ENCODE measurements at places on chromosomes 11 and 22.

GRCh38 chr22:43388420-43388851 lies 23.4 kb upstream of the MPPED1 start:
- H3K27me3 ChIP-seq = peaks cover 18% of the 10 kb centered on the region
- H3K27ac ChIP-seq = no peak overlapping the region
- peak; percentile 85 for DNase-seq
- H3K36me3 ChIP-seq = no peaks in the 10 kb centered on the region
- peaks cover 1% of the 10 kb centered on the region for H3K4me1 ChIP-seq
- H3K4me3 ChIP-seq = no peak overlapping the region

DNA sequence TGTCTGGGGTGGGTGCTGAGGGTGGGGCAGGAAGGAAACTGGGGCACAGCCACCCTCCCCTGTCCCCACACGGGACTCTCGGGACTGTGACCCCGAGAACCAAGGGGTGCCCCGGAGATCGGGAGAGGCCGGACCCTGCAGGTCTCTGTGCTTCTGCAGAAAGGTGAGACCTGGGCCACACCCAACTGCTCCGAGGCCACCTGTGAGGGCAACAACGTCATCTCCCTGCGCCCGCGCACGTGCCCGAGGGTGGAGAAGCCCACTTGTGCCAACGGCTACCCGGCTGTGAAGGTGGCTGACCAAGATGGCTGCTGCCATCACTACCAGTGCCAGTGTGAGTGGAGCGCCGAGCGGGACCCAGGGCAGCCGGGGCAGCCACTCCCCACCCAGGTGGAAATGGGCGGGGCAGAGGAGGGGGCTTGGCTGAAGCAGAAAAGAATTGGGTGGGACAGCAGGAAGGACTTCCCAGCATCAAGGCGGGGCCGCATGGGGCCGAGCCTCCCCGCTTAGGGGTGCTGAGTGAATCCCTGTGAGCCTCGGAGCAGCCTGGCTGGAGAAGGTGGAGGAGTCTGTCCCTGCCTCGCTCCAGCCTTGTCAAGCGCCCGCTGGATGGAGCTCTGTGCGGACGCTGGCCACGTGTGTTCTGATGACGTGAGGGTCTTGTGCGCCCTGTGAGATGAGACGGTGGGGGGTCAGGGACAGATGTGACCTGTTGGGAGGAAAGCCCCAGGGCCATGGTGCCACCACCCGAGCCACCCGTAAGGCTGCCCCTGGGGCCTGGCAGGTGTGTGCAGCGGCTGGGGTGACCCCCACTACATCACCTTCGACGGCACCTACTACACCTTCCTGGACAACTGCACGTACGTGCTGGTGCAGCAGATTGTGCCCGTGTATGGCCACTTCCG lies 29.3 kb upstream of the MUC5B start:
- peak; percentile 18 for DNase-seq
- H3K4me1 ChIP-seq = no peaks in the 10 kb centered on the region
- no peaks in the 10 kb centered on the region for H3K27me3 ChIP-seq
- H3K4me3 ChIP-seq = no peak overlapping the region

DNA sequence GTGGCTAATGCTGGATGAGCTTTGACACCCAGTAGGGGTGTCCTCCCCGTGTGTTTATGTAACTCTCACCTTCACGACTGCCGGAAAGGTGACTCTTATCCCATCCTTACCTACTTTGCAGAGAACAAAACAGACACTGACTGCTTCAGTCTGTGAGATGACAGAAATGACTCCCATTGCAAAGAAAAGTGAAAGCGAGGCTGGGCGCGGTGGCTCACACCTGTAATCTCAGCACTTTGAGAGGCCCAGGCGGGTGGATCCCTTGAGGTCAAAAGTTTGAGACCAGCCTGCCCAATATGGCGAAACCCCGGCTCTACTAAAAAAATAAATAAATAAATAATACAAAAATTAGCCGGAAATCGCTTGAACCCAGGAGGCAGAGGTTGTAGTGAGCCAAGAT lies 106.4 kb upstream of the ANO1 start:
- no peak overlapping the region for H3K4me3 ChIP-seq
- no peak for DNase-seq
- H3K27ac ChIP-seq = no peak overlapping the region
- no peaks in the 10 kb centered on the region for H3K27me3 ChIP-seq

GRCh38 chr11:8777907-8778767 lies 95.5 kb downstream of the RPL27A start:
- H3K27me3 ChIP-seq = peaks cover 18% of the 10 kb centered on the region
- DNase-seq = no peak
- H3K4me1 ChIP-seq = peaks cover 3% of the 10 kb centered on the region
- H3K36me3 ChIP-seq = no peaks in the 10 kb centered on the region

DNA sequence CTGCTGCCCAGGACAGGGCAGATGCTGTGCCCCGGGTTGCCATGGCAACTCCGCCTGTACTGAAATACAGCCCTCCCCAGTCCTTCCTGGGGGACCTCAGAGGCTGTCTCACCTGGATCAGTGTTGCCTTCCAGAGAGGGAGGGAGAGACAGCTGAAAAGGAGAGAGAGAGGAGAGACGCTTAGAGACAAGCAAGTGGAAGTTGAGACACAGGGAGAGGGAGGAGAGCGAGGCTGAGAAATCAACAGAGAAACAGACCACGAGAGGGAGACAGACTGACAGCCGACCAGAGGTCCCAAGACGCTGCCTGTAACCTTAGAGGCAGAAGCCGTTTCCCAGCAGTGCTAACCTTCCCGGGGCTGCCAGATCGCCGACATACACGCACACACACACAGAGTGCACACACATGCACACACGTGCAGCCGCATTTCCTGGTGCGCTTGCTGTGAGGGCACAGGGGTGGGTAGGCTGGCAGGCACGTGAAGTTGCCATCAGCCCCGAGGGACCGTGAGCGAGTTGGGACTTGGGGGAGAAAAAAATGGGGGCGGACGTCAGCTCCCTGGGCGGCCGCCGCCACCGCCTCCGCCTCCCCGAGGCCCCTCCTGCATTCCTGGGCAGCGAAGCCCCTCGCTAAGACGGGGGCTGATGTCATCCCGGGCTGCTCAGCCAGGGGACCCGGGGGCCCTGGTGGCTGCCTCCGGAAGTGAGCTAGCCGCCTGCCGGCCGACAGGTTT lies 88.6 kb upstream of the CRYBB3 start:
- H3K27me3 ChIP-seq = no peaks in the 10 kb centered on the region
- H3K4me1 ChIP-seq = peaks cover 9% of the 10 kb centered on the region
- H3K36me3 ChIP-seq = peaks cover 4% of the 10 kb centered on the region
- H3K27ac ChIP-seq = peak overlapping the region; percentile 85
- H3K4me3 ChIP-seq = peak overlapping the region; percentile 84

- no peak overlapping the region for H3K4me3 ChIP-seq
- H3K36me3 ChIP-seq = no peaks in the 10 kb centered on the region
- DNase-seq = no peak
- peaks cover 13% of the 10 kb centered on the region for H3K27me3 ChIP-seq
- no peaks in the 10 kb centered on the region for H3K4me1 ChIP-seq
Observed at GRCh38 chr22:35525687-35526332, 14.8 kb upstream of the RASD2 start.

- no peak overlapping the region for H3K27ac ChIP-seq
- no peaks in the 10 kb centered on the region for H3K27me3 ChIP-seq
- H3K4me3 ChIP-seq = no peak overlapping the region
- H3K36me3 ChIP-seq = no peaks in the 10 kb centered on the region
- no peak for DNase-seq
- peaks cover 4% of the 10 kb centered on the region for H3K4me1 ChIP-seq
Observed at GRCh38 chr11:64833198-64833502, 11.3 kb downstream of the CDC42BPG start.

GRCh38 chr22:49404576-49405241 lies 423.0 kb downstream of the BRD1 start:
- H3K27ac ChIP-seq = no peak overlapping the region
- H3K27me3 ChIP-seq = peaks cover 6% of the 10 kb centered on the region
- H3K4me3 ChIP-seq = no peak overlapping the region
- H3K4me1 ChIP-seq = no peaks in the 10 kb centered on the region
- no peaks in the 10 kb centered on the region for H3K36me3 ChIP-seq

DNA sequence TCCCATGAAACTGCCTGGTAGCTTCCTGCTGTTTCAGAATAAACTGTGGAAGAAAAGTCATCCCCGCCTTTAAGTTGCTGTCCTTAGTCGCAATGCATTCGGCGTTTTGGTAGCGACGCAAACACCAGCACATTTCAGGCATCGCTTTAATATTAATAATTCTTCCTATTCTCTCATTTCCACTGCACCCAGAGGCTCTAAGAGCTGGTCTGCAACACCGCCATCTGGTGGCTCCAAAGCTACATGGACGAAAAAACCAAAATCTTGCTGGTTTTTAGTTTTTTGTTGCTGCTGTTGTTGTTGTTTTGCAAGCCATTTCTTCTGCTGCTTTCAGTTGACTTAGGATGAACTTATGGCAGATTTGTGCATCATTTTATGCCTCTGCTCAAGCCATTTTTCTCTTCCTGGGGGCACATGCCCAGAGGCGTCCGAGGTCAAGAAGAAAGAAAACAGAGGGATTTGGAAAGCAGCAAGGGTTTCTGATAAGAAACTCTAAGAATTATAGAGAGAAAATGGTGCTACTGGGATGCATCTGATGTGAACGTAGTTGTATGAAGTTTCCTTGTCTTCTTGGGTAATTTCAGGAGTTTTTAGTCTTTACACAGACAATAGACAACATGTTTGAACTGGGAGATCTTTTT lies 345.4 kb upstream of the KIRREL3 start:
- H3K4me1 ChIP-seq = no peaks in the 10 kb centered on the region
- H3K27ac ChIP-seq = no peak overlapping the region
- H3K4me3 ChIP-seq = no peak overlapping the region
- H3K36me3 ChIP-seq = no peaks in the 10 kb centered on the region
- H3K27me3 ChIP-seq = no peaks in the 10 kb centered on the region
- no peak for DNase-seq

DNA sequence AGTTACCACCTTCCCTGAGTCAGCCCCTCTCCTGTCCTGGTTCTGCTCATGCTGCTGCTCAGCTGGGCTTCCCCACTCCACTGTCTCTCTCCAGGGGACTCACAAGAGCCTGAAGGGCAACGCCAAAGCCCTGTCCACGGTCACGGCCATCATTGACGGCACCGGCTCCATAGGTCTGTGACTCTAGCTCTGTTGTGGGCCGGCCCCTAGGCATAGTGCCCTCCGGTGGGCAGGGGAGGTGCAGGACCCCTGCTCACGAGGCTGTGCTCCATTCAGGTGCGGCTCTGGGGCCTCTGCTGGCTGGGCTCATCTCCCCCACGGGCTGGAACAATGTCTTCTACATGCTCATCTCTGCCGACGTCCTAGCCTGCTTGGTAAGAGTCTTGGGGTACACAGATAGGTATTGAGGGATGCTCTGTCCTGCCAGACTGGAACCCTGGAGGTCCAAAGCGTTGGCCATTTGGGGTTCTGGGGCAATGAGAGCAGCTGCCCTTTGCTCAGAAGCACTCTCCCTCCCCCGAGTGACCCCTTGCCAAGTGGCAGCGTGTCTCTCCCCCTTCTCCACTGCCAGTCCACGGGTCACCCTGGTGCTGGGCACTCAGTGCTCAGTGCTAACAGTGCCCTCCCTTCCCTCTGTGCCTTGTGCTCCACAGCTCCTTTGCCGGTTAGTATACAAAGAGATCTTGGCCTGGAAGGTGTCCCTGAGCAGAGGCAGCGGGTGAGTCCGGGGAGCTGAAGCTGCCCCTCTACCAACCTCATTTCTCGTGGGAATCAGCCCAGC lies 22.4 kb downstream of the SLC37A2 start:
- H3K27me3 ChIP-seq = no peaks in the 10 kb centered on the region
- H3K4me3 ChIP-seq = no peak overlapping the region
- H3K36me3 ChIP-seq = no peaks in the 10 kb centered on the region
- H3K4me1 ChIP-seq = peaks cover 3% of the 10 kb centered on the region

- H3K27ac ChIP-seq = no peak overlapping the region
- no peak for DNase-seq
- H3K36me3 ChIP-seq = no peaks in the 10 kb centered on the region
- H3K4me1 ChIP-seq = no peaks in the 10 kb centered on the region
- H3K27me3 ChIP-seq = no peaks in the 10 kb centered on the region
Observed at GRCh38 chr11:109680127-109680526, 258.1 kb downstream of the C11orf87 start.

All from activated naive CD8-positive, alpha-beta T cell treated with anti-CD3 and anti-CD28 coated beads, Interleukin-2, amount 10 ng/mL, durations not matched to agents 7 days and 5 days (primary cell).